ENCODE measurements at places on chromosomes 11 and 22. TPM values are rescaled to one million over a fixed set of nuclear protein-coding genes. Genes with fewer than 3 reads are reported as not detected.
A peak's percentile ranks its signal among the peaks of the same experiment; 100 is the strongest.

- DNase-seq = no peak
- H3K4me3 ChIP-seq = peak overlapping the region; percentile 32
- H3K27ac ChIP-seq = no peak overlapping the region
- peaks cover 14% of the 10 kb centered on the region for H3K4me1 ChIP-seq
- peaks cover 83% of the 10 kb centered on the region for H3K27me3 ChIP-seq
- H3K36me3 ChIP-seq = no peaks in the 10 kb centered on the region
Measured at GRCh38 chr11:69704508-69705253, 859 bp upstream of the FGF19 start.

- no peak overlapping the region for H3K4me3 ChIP-seq
- DNase-seq = no peak
- H3K27me3 ChIP-seq = peaks cover 1% of the 10 kb centered on the region
Measured at GRCh38 chr11:134906356-134906955, 494.4 kb upstream of the B3GAT1 start.

GRCh38 chr11:88494848-88495247, 157.3 kb upstream of the CTSC start:
- H3K36me3 ChIP-seq = no peaks in the 10 kb centered on the region
- H3K27ac ChIP-seq = no peak overlapping the region
- H3K4me1 ChIP-seq = no peaks in the 10 kb centered on the region
- DNase-seq = no peak

GRCh38 chr11:120694726-120695125, 183.2 kb downstream of the GRIK4 start:
- no peaks in the 10 kb centered on the region for H3K36me3 ChIP-seq
- DNase-seq = no peak
- no peak overlapping the region for H3K4me3 ChIP-seq
- no peak overlapping the region for H3K27ac ChIP-seq
- no peaks in the 10 kb centered on the region for H3K4me1 ChIP-seq

DNA sequence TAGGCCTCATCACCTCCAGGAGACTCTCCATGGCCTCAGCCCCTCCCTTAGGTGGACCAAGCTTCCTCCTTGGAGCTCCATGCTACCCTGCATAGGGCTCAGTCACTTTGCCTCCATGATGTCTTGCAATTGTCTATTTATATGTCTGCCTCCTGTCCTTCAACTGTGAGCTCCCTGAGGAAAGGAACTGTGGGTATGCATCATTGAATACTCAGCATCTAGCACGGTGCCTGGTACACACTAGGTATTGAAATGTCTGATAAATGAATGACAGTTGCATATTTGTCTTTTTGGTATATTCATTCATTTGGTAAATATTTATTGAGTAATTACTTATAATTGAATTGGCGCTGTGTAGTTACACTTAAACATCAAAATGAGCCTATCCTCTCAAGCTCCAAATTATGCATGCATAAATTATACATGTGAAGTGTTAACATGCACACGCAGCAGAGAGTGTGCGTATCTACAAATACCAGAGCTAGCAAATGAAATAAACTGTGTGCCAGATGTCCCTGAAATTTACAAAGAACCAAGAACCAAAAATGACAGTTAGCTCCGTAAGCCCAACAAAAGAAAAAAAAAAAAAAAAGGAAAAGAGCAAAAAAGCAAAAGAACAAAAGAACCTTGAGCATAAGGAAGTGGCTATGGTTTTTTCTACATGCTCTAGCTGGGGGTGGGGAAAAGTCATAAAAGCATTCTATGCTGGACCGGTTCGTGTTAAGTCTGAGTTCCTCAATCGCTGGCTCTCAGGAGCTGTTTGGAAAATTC, 25.2 kb downstream of the GRAP2 start:
- no peaks in the 10 kb centered on the region for H3K36me3 ChIP-seq
- no peak for DNase-seq
- H3K4me1 ChIP-seq = no peaks in the 10 kb centered on the region
- H3K27me3 ChIP-seq = peaks cover 14% of the 10 kb centered on the region

The KCNQ1 gene
- total RNA-seq = 39.4 TPM

The GPR83 gene
- total RNA-seq = 0.09 TPM

All from heart left ventricle (tissue), 16 donors.